AG09319 (cell line): ENCODE measurements at places on chromosomes 3 and 15.

- peak; percentile 30 for DNase-seq
Measured at GRCh38 chr3:31077021-31077601, 182.7 kb upstream of the GADL1 start.

GRCh38 chr15:74227968-74228722 lies 8.0 kb upstream of the CCDC33 start:
- no peak for DNase-seq

- DNase-seq = no peak
Measured at GRCh38 chr3:65170390-65171042, 482.7 kb upstream of the ADAMTS9 start.

DNA sequence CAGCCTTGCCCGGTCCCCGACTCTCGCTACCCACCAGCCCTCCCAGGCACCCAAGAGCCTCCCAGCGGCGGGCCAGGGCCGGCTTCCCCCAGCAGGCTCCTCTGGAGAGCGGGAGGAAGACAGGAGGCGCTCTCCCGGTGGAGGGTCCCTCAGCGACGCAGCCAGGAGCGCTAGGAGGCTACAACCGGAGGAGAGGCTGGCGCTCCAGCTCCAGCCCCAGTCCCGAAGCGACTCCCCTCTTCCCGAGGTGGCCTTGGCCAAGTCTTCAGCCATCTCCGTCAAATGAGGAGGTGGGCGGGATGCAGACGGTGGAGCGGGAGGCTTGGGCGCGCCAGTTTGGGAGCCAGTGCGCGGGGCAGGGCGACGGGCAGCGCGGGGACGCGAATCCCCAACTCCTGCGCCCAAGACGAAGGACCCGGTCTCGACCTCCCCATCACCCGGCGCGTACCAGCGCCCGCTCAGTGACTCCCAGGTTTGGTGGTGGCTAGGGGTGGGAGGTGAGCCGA lies 722 bp downstream of the CHRNA3 start:
- DNase-seq = no peak

- DNase-seq = no peak
Measured at GRCh38 chr3:141240286-141240685, 8.7 kb downstream of the PXYLP1 start.

DNA sequence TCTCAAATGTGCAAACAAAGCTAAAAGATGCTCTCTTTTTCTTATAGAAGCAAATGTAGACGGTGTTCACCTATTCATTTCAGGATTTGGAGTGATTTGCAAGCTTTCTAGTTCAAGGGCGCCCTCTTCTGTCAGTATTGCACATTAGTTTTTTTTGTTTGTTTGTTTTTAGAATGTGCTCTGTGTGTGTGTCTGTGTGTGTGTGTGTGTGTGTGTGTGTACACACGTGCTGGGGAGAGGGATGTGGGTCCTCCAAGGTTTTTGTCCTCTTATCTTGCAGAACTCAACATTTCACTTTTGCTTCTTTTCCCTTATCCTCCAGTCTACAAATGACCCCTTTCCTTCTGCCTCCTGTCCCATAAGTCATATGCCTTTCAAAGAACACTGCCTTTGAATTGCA lies 23.5 kb downstream of the DNAH1 start:
- peak; percentile 76 for DNase-seq

DNA sequence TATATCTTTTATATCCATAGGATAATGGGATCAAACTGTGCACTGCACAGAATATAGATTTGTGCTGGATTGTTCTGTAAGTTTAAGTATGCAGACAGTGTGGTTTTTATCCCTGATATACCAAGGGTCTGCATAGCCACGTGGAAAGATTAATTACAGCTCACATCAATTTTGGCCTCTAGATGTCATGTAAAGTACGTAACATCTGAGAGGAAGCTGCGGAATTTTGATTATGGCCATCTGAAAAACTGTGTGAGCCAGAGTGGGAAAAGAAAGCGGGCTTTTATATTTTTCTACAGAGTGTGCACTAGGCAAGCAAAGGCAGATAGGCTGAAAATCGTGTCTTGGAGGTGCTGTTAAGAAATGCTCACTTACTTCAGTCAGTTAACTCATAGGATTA lies 562.7 kb downstream of the GBE1 start:
- DNase-seq = no peak

GRCh38 chr3:146709969-146710368 lies 104.8 kb upstream of the PLSCR5 start:
- no peak for DNase-seq
